ENCODE measurements at places on chromosomes 12 and 14.

DNA sequence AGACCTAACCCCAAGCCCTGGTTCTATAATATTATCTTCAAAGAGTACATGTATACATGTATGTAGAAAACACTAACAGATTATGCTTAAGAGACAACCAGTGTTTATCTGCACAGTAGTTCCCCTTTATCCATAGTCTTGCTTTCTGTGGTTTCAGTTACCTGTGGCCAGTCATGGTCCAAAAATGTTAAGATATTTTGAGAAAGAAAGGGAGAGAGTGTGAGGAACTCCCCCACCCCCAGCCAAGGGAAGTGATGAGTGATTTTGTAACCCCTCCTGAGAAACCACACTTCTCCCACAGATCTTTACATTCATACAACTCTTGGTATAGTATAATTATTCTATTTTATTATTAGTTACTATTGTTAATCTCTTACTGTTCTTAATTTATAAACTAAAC, 77.3 kb upstream of the CNTN1 start:
- DNase-seq = no peak

GRCh38 chr12:1457901-1458300, 136.5 kb downstream of the FBXL14 start:
- DNase-seq = no peak

GRCh38 chr14:55123101-55123500, 6.0 kb upstream of the LGALS3 start:
- no peak for DNase-seq

GRCh38 chr14:24308342-24309124, 756 bp upstream of the CIDEB start:
- no peak for DNase-seq

- no peak for DNase-seq
Measured at GRCh38 chr12:57255916-57256315, 4.9 kb upstream of the STAC3 start.

GRCh38 chr12:108495054-108495453, 20.0 kb upstream of the FICD start:
- DNase-seq = no peak
